Keratinocyte (primary cell): ENCODE measurements at places on chromosomes 5 and 9. TPM values are rescaled to one million over a fixed set of nuclear protein-coding genes. Genes with fewer than 3 reads are reported as not detected.

Gene FCN2
- not detected in 3 replicates for polyA plus RNA-seq

Gene DOLPP1
- polyA plus RNA-seq, result 14.2 to 17.7 TPM (median 16.7 TPM) in 3 replicates

Gene MRPL22
- 48.3 to 76.9 TPM (median 53.6 TPM) in 3 replicates for polyA plus RNA-seq

Gene LSM11
- 2.1 to 2.7 TPM (median 2.3 TPM) in 3 replicates for polyA plus RNA-seq

Gene PLPP7
- not detected in 3 replicates for polyA plus RNA-seq

Gene FOXD1
- polyA plus RNA-seq, result 2.9 to 11.9 TPM (median 7.0 TPM) in 3 replicates

Gene TBC1D9B
- 51.4 to 69.2 TPM (median 61.0 TPM) in 3 replicates for polyA plus RNA-seq

Gene BTNL3
- polyA plus RNA-seq, result not detected in 3 replicates

DNA sequence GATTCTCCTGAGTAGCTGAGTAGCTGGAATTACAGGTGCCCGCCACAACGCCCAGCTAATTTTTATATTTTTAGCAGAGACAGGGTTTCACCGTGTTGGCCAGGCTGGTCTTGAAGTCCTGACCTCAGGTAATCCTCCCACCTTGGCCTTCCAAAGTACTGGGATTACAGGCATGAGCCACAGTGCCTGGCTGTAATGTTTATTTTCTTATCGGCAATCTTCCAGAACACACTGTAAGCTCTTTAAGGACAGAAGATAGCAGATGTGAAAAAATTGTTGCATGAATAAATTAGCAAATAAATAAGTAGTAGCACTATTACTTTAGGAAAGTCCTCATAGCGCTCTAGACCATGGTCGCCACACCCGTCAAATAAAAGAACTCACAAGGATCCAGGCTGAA lies 100.5 kb downstream of the ENC1 start:
- DNase-seq, result no peak

DNA sequence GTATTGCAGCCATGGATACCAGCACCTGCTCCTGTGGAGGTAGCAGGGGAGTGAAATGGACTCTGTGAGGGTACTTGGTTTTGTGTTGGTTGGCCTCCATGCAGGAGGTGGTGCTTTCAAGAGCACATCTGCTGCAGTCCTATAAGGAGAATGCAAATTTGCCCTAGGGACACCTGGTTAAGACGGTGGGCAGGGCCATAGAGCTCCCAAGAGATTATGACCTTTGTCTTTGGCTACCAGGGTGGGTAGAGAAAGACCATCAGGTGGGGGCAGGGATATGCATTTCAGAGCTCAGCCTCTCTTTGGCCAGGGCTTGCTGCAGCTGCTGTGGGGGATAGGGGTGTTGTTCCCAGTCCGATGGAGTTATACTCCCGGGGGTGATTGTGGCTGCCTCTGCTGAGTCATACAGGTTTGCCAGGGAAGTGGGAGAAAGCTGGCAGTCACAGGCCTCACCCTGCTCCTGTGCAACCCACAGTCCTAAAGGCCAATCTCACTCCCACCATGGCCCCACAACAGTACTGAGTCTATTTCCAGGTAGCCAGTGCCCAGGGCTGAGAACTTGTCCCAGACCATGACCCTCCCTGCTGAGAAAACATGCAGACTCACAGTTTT lies 14.0 kb upstream of the PDLIM4 start:
- no peak for DNase-seq

DNA sequence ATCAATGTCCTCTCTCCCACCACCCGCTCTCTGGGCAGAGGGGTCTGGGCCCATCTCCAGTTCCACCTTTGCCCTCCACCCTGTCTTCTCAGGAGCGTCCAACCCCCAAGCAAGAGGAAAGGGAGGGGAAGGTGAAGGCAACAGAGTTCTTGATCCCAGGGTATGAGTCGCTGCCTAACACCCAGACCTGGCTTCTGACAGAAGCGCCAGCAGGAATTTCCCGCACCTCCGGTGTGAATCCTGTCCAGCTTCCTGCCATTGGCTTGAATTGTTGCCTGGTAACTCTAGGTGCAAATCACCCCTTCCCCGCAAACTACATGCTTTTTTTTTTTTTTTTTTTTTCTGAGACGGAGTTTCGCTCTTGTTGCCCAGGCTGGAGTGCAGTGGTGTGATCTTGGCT lies 84.2 kb upstream of the IER5L start:
- DNase-seq, result no peak

DNA sequence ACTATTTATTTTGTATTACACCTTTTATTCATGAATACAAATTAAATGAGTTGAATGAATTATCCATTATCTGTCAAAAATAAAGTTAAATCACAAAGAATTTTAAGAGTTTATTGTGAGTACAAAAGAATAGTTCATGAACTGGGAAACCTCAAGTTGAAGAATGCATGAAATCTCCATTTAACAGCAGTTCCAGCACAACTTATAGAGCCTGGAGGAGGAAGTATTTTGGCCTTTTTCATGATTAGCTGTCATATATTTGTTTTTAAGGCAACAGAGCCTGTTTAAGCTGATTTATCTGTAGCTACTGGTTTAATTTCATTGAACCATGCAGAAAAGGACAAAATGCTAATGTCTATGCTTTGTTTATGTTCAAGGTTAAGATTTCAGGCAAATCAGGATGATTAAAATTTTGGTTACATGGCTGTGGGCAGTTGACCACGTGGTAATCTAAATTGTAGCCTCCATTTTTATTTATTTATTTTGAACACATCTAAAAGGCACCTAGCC lies 12.2 kb downstream of the SPINK1 start:
- no peak for DNase-seq

DNA sequence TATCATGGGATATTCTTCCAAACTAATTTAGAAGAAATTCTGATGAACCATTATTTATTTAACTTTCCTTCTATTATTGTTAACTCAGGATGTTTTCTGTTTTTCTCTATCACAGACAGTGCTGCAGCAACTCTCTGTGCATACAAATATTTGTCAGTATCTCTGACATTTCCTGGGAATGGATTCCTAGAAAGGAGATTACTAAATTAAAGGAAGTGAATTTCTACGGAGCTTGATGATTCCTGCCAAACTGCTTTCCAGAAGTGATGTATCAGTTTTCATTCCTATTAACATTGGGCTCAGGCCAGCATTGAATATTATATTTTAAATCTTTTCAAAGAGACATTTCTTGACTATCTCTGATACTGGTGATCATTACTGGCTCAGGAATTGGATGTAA lies 26.0 kb upstream of the MAST4 start:
- DNase-seq, result no peak

- no peak for DNase-seq
Measured at GRCh38 chr5:167442922-167443321, 848.5 kb upstream of the WWC1 start.

DNA sequence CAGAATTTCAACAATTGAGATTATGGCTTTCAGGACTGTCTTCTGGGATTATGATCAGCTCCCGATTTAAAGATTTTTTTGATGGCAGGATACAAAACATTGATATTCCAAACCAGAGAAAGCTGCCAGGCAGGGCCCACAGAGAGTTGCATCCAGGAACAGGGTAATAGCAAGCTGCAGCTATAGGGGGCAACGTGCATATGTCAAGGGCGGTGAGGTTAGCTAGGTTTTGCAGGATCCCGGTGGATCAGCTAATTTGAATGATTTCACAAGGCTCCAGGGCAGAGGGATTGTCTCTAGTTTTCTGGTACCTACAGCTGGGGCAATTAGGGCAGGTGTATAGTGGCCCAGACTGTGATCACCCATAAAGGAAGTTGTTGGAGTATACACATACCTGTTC lies 339.4 kb downstream of the CHSY3 start:
- no peak for DNase-seq

DNA sequence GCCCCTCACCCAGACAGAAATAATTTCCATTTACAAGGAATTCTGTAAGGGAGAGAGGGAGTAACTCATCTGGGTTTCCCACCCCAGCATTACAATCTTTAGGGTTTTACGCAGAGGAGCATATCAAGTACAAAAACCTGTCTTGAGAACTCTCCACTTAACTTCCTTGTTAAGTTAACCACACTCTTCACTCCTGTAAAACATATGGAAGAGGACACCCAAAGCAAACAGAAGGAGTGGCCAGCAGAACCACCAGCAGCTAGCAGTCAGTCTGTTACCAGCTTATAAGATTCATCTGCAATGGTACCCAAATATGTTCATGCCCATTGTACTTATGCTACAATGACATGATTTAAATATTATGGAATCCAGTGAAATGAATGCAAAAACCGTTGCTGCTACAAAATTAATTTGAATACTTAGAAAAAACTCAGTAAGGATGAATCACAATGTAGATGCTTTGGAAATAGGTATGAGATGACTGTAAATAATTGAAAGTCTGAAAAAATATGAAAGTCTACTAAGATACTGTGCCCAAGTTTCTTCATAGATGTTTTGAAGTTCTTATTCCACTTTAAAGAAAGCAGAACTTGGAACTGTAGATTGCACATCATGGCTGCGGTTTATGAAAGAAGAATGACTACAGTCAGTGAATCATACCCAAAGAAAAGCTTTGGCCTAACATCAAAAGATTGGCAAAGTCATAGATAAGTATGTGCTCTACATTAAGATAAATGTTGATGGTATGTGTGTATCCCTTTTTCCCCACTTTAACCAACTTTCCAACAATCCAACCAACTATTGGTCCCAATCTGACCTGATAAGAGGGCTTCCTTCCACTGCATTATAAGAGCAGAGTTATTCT lies 233.6 kb downstream of the ACTL7B start:
- no peak for DNase-seq

GRCh38 chr5:38585816-38586215 lies 29.4 kb upstream of the LIFR start:
- no peak for DNase-seq

- peak; percentile 11 for DNase-seq
Measured at GRCh38 chr9:125815568-125815967, 68.4 kb downstream of the PBX3 start.

- DNase-seq, result no peak
Measured at GRCh38 chr9:13992138-13993088, 321.5 kb downstream of the NFIB start.

DNA sequence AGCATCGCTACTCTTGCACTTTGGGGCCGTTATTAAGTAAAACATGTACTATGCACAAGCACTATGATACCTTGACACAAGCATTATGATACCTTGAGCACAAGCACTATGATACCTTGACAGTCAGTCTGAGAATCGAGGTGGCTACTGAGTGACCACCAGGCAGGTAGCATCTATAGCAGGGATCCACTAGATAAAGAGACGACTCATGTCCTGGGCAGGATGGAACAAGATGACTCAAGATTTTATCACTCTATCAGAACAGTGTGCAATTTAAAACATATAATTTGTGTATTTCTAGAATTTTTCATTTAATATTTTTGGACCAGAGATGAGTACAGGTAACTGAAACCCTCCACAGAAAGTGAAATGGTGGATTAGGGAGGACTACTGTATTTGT lies 16.9 kb downstream of the CHSY3 start:
- no peak for DNase-seq

DNA sequence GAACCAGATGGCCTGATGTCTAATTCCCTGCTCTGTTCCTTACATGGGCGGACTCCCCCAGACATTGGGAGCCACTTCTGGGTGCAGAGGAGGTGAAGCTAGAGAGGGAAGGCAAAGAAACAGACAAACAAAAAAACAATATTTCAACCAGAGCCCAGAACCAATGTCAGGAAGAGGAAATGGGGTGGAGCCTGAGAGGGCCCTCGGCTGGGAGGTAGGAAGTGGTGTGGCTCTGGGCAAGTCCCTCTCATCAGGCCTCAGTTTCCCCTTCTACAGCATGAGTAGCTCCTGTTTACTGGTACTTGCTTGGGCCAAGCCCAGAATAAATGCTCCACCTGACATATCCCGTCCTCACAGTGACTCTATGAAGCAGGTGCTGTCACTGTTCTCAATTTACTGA lies 11.1 kb downstream of the SH2D3C start:
- DNase-seq, result no peak

GRCh38 chr5:73265641-73266040 lies 92.6 kb downstream of the TMEM174 start:
- DNase-seq, result no peak

DNA sequence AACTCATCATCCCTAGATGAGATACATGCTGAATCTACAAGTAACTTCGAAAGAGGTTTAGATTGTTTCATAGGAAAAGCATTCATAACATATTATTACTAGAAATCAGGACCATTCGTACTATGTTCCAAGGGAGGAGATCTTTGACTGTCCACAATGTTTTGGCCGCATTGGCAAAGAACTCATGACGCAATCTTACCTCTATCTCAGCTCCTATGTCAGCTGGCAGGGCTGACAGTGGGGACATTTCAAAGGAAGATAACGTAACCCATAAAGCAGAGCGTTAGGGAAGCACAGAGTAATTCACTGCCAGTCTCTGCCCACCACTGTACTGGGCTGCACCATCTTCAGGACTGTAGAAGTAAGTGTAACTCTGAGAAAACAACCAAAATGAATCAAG lies 69.7 kb downstream of the EFNA5 start:
- DNase-seq, result no peak

DNA sequence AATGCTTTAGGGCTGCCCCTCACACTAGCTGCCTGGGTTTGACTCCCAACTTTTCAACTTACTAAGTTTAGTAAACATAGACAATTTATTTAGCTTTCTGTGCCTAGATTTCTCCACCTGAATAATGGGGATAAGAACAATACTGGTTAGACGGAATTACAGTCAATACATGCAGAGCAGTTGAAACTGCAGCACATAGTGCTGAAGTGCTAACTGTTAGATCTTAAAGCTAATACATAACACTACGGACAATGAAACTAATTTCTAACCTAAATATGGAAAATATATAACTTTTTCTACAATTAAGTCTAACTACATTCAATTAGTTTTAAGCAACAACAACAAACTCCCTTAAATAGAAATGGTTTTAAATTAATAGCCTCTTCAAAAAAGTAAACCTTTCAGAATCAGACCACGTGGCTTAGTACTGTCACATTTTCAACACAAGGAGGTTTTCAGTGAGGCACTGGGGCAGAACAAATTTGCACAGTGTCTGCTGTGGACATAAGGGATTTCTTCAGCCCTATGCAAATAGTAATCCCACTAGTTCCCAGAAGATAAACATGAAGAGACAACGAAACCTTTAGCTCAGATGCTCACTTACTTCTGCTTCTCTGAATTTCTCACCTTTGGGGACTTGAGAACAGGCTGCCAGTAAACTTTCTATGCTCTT lies 293.4 kb downstream of the EDIL3 start:
- no peak for DNase-seq

- no peak for DNase-seq
Measured at GRCh38 chr5:37930350-37930749, 90.5 kb upstream of the GDNF start.

DNA sequence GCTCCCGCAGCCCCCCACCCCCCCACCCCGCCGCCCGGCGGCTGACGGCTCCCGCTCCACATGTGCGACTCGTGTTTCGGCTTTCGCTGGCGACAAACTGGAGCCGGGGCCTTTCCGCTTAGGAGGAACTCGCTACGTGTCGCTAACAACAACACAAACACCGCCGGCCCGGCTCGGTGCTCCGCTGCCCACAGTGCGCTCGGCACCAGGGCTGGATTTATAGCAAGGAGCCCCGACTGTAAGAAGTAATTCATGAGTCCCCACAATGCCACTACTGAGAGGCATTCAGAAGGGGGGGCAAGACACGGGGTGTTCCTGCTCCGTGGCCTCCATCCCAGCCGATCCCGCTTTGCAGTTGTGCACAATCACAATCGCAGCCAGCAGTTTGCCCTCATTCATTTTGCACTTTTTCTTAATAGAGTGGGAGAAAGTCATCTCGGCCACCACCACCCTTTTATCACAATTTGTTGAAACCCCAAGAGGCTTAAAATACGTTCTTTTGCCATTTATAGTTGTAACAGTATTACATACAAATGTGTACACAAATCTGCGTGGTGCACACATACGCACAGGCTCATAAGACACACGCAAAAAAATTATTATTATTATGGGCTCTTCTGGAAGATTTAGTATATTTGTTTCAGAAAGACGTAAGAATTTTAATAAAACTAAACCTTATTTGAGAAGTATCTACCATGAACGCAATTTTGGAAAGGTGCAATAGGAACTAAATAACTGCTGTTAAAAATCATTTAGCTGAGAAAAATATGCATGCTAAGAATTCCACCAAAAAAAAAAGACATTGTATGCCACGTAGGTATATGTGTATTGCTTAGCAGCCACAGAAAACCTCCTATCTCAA lies 48.1 kb downstream of the EBF1 start:
- DNase-seq, result no peak
